NCI-H2029 treated with DMSO at 0.1 percent for 48 hours (cell line): ENCODE measurements at places on chromosomes 6 and 20.
A peak's percentile ranks its signal among the peaks of the same experiment; 100 is the strongest.

GRCh38 chr6:15621203-15622044 is 41.4 kb downstream of the DTNBP1 start:
- DNase-seq: no peak

- no peak for DNase-seq
Observed at GRCh38 chr20:59013031-59013951, 5.9 kb upstream of the TUBB1 start.

GRCh38 chr6:164051427-164051826 is 636.9 kb downstream of the QKI start:
- no peak for DNase-seq

DNA sequence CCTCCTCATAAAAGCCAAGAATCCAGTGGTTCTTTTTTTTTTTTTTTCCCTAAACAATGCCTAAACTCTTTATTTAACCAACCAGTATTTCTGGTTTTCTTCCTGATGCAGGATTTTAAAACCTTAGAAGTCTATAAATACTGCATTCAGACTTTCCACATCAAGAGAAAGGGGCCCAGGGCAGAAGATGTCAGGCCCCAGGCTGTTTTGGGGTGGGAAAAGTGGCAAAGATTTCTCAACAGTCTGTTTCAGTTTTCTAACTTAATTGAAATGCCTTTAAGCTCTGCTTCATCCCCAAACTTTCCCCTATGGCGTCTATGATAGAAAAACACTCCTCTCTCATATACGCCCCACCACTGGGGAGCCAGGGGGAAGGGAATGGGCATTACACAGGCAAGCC is 33.1 kb downstream of the QRSL1 start:
- DNase-seq: no peak

DNA sequence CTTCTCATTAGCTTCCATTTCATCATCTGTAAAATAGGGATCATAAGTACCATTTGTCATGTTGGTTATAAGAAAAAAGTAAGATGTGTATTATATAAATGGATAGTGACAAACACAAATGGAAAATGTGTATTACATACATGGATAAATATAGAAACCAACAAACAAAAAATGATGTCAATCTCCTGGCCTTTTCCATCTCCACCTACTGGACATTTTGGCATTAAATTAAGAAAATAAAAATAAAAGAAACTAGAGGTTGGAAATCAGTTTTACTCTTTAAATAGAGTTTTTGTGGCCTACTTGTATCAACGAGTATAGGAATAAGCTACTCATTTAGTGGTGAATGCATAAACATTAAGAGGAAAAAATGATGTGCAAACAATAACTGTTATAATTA is 67.5 kb upstream of the THEMIS start:
- no peak for DNase-seq

- DNase-seq: no peak
Observed at GRCh38 chr6:38432079-38432478, 207.7 kb downstream of the BTBD9 start.

DNA sequence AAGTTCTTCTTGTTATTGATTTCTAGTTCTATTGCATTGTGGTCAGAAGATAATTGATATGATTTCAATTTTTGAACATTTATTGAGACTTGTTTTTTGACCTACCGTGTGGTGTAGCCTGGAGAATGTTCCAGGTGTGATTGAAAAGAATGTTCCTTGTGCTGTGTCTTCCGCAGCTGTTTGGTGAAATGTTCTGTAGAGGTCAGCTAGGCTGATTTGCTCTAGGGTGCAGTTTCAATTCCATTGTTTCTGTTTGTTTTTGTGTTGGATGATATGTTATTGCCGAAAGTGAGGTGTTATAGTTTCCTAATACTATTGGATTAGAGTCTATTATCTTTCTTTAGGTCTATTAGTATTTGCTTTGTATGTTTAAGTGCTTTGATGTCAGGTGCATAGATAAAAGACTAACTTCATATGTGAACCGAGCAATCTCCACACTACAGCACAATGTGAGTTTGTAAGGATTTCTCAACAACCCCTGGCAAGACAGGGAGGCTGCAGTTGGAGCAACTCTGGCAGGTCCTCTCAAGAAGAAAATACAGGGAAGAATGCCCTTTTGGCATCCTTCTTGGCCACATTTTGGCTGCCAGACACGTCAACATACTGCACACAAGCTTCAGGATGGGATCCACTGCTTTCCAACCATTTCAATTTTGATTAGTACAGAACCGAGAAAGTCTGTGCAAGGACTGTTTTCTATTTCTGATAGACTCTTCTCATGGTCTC is 320.7 kb downstream of the RNF144B start:
- no peak for DNase-seq

DNA sequence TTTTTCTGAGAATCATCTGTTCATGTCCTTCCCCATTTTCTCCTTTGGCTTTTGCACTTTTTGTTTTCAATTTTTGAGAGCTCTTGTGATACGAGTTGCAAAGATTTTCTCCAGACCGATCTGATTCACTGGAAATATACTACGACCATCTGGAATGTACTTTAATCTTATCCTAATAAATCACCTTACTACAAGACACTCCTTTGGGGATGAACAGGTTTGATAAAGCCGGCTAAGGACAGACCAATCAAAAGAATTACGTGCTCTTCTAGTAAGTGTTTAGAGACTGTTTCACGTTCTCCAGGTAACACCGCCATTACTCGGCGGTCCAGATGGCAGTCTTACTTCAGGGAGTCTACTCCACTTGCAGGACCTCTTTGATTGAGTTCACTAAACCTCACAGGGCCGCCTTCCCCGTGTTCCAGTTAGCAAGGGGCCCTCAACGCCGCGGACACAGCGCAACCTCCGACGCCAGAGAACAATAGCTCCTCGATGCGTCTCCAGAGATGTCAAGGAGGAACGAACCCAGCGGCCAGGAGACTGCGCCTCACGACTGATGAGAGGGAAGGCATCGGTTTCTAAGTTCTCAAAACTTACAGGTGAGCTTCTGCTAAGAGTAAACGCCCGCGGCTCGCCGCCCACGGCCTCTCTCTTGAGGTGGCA is 920 bp upstream of the WTAP start:
- peak; percentile 79 for DNase-seq

DNA sequence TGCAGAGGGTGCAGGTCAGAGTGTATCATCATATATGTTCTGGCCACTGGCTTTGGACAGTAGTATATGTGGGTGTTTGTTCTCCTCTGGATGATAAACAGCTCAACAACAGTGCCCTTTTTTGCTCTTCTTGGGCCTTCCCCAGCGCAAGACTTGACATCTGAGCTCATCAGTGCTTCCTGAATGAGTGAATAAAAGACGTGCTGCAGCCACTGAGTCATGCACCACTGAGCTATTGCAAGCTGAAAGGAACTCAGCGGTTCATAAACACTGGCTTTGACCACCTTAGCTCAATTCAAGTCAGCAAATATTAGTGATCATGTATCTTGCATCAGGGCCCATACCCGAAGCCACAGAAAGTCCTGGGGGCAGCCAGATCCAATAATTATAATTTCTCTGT is 105.3 kb upstream of the KCNG1 start:
- DNase-seq: no peak

- DNase-seq: no peak
Observed at GRCh38 chr6:21931641-21932335, 338.2 kb downstream of the SOX4 start.

DNA sequence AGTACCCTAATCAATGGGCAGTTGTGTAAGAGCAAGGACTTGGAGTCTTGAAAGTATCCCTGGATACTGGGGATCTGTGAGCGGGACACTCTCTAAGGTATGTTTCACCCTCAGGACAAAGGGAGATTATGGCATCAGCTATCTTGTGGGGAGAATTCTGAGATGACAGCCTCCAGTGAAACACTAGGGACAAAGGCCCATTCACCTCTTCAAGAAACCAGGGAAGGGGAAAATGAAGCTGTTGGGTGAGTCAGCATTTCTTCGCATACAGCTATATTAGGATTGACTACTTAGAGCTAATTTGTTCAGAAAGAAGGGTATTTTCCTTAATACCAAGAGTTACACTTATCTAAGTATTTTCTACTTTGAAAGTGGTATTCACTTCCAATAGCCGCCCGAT is 35.9 kb downstream of the OPN5 start:
- no peak for DNase-seq

- DNase-seq: no peak
Observed at GRCh38 chr6:34025861-34026260, 120.0 kb downstream of the GRM4 start.

DNA sequence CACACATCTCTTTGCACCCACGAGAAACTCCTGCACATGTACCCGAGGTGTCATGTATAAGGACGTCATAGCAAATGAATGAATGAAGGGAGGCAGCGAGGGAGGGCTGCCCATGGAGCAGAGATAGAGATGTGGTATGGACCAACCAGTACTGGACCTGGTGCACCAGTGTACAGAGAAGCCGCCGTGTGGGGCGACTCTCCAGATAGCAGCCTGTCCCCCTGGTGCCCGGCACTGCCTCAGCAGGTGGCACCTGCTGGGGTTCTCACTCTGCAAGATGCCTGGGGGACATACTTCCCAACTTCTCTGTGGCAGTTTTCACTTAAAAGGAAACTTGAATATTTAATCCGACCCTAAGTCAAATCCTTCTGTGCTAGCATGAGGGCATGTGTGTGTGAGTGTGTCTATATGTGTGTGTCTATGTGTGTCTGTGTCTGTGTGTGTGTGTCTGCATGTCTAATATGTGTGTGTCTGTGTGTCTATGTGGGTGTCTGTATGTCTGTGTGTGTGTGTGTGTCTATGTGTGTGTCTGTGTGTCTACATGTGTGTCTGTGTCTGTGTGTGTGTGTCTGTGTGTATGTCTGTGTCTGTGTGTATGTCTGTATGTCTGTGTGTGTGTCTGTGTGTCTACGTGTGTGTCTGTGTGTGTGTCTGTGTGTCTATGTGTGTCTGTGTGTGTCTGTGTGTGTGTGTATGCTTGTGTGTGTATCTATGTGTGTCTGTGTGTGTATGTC is 132.0 kb downstream of the RNASET2 start:
- no peak for DNase-seq

- DNase-seq: no peak
Observed at GRCh38 chr20:13141546-13141945, 79.5 kb upstream of the ISM1 start.

DNA sequence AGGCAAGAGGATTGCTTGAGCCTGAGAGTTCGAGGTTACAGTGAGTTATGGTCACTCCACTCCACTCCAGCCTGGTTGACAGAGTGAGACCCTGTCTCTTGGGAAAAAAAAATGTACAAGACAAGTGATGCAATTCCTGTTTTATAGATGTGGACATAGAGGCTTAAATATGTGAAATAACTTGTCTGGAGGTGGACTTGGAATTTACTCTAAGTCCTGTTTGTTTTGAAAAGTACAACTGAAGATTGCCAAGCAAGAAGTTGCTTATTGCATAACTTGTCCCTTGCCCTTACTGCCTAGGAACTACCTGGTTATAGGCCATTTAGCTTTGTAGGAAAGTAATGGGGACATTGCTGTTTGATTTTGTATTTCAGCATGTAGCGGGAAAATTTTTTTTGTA is 26.0 kb upstream of the ADIG start:
- no peak for DNase-seq

GRCh38 chr20:16517946-16518783 is 55.1 kb downstream of the KIF16B start:
- peak; percentile 38 for DNase-seq

- DNase-seq: no peak
Observed at GRCh38 chr6:78427386-78427785, 440.0 kb upstream of the IRAK1BP1 start.

DNA sequence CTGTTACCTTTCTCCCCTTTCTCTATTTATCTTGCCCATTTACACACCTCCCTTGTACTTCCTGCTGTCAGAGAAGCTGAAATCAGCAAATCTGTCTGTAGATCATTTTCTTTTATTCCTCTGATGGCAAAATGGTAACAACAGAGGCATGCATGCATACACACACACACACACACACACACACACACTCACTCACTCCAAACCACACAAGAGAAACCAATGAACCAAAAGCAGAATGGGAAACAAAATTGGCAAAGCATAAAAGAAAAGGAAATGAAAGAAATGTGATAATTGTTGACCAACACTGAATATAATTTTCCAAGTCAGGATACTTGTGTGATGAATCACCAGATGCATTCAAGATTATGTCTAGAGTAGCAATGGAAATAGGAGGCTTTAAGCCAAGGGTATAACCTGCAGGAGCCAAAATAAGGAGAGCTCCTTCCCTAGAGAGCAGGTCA is 172.4 kb downstream of the PLCB4 start:
- no peak for DNase-seq

GRCh38 chr20:45344168-45344860 is 3.9 kb downstream of the SDC4 start:
- peak; percentile 31 for DNase-seq

DNA sequence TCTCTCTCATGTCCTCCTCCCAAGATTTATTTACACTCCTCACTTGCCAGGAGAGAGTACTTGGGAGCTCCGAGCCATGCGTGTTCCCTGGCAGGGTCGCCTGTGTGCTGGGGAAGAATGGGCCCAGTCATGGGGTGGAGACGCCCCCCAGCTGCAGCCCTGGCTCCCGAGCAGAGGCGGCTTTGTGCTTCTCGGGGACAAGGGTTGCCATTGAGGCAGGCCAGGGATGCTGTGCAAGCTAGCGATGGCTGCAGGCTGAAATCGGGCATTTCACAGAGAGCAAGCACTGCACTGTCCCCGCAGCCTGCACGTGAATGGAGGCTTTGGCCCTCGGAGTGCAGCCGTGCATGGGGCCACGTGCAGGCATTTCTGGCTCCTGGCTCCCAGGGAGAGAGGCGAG is 23.8 kb downstream of the PHACTR3 start:
- DNase-seq: no peak

GRCh38 chr20:5735845-5736510 is 14.2 kb upstream of the SHLD1 start:
- DNase-seq: peak; percentile 14

GRCh38 chr20:10167594-10167993 is 51.0 kb upstream of the SNAP25 start:
- no peak for DNase-seq

DNA sequence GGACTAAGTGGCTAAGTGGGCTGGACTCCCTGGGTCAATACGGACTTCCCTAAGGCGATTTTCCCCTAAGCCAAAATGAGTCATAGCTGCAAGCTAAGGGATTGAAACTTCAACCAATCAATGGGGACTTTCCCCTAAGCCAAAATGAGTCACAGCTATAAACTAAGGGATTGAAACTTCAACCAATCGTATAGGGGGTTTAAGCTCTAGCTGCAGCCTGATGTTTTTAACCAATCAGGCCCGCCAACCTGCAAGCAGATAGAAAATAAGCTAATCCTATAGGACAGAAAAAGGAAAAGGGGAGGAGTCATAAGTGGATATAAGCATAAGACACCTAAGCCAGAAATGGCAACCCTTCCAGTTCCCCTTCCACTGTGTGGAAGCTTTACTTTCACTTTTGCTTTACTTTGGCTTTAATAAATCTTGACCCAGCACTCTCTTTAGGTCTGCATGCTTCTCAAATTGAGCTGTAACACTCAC is 655.0 kb upstream of the HS3ST5 start:
- no peak for DNase-seq

GRCh38 chr20:51134405-51134804 is 111.5 kb upstream of the KCNG1 start:
- no peak for DNase-seq
